Activated CD4-positive, alpha-beta T cell treated with anti-CD3 and anti-CD28 coated beads for 36 hours (primary cell): ENCODE measurements at places on chromosomes 12 and 14. TPM values are rescaled to one million over a fixed set of nuclear protein-coding genes. Genes with fewer than 3 reads are reported as not detected.

DNA sequence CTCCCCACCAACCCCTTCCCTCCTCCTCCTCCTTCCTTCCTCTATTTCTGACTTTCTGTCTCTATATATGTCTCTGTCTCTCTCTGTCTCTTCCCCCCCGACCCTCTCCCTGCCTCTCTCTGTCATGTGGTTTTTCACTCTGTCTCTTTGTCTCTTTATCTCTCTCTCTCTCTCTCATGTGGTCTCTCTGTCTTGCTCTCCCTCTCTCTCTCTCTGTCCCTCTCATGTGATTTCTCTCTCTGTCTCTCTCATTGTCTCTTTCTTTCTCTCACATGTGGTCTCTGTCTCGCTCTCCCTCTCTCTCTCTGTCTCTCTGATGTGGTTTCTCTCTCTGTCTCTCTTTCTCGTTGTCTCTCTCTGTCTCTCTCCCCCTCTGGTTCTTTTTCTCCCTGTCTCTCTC, 59.3 kb downstream of the PHETA1 start:
- no peak overlapping the region for H3K4me3 ChIP-seq
- H3K27me3 ChIP-seq, result peaks cover 4% of the 10 kb centered on the region
- H3K27ac ChIP-seq, result no peak overlapping the region
- H3K4me1 ChIP-seq, result peaks cover 9% of the 10 kb centered on the region
- peaks cover 4% of the 10 kb centered on the region for H3K36me3 ChIP-seq

DNA sequence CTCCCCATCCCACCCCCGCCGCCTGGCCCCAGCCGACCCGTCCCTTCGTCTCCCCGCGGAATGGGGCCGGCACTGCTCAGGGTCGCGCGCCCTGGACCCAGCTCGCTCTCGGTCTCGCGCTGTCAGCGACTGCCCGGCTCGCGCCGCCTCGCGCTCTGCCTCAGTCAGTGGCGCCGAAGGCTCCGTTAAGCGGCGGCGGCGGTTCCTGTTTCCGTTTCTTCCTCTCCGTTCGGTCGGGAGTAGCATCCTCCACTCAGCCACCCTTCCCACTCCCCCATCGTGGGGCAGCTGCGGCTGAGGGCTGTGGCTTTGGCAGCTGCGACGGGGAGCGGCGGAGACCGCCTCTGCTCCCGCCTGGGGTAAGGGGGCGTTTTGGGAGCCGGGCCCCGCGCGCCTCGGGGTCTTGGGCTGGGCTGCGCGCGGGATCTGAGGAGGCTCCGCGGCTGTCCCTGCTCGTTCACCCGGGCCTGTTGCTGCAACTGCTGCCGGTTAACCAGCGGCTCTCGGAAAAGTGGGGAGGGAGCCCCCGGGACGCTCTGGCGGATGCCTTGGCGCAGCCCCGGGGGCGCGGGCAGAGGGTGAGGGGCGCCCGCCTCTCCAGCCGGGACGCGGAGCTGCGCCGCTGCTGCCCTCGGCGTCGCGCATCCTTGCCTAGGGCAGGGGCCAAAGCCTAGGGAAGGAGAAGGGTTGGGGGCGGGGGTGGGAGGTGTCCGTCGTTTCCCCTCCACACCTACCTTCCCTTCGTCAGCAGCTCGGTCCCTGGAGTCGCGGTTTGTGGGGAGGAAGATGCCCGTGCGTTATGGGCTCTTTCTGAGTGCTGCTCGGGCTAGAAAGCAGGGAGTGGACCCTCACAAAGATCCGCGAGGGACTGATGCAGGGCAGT, 567 bp downstream of the FUT8 start:
- peaks cover 31% of the 10 kb centered on the region for H3K4me1 ChIP-seq
- peak overlapping the region; percentile 80 for H3K4me3 ChIP-seq
- H3K36me3 ChIP-seq, result peaks cover 1% of the 10 kb centered on the region
- no peaks in the 10 kb centered on the region for H3K27me3 ChIP-seq
- peak overlapping the region; percentile 84 for H3K27ac ChIP-seq
- DNase-seq, result peak; percentile 50

IGFBP6 gene
- 1.3 TPM for total RNA-seq

KLRC2 gene
- total RNA-seq, result not detected

GRCh38 chr14:93977790-93978581, 1.6 kb upstream of the ASB2 start:
- peak overlapping the region; percentile 97 for H3K27ac ChIP-seq
- H3K27me3 ChIP-seq, result no peaks in the 10 kb centered on the region
- peak; percentile 84 for DNase-seq

- H3K4me1 ChIP-seq, result no peaks in the 10 kb centered on the region
- H3K27ac ChIP-seq, result no peak overlapping the region
- H3K36me3 ChIP-seq, result no peaks in the 10 kb centered on the region
- no peak for DNase-seq
- peaks cover 21% of the 10 kb centered on the region for H3K27me3 ChIP-seq
Measured at GRCh38 chr14:88198446-88198845, 124.6 kb downstream of the KCNK10 start.

- no peak overlapping the region for H3K4me3 ChIP-seq
- H3K4me1 ChIP-seq, result no peaks in the 10 kb centered on the region
- no peak for DNase-seq
- no peak overlapping the region for H3K27ac ChIP-seq
Measured at GRCh38 chr12:78802593-78802992, 62.0 kb upstream of the SYT1 start.

CDK4 gene
- 208 TPM for total RNA-seq

DNA sequence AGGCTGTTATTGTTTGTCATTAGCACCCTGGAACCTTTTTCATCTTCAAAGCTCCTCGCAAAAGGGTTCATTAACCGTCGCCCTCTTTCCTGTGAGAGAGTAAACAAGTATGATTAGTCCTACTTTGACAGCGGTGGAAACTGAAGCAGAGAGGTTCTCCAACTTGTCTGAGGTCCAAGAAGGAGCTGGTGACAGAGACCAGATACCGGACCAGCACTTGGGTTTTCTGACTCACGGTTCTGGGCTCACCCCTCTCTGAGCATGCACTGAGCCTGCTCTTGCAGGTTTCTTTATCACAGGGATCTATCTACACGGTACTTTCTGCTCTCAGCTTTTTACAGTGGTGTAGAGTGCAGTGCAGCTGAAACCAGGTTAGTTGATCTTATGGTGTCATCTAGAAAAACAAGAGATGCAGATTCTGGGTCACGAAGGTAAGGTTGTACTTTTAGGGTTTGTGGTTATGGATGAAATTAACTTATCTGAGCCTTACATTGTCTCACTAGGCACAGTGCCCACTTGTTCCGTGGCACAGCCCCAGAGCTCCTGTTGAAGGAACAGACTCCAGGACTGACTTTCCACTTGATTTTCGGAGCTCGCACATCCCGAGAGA, 62.1 kb downstream of the PPP2R5C start:
- peak; percentile 87 for DNase-seq
- peaks cover 57% of the 10 kb centered on the region for H3K36me3 ChIP-seq
- H3K27ac ChIP-seq, result peak overlapping the region; percentile 97
- H3K4me3 ChIP-seq, result peak overlapping the region; percentile 68
- H3K4me1 ChIP-seq, result peaks cover 87% of the 10 kb centered on the region

GRCh38 chr12:117032593-117033381, 66.4 kb downstream of the TESC start:
- no peak overlapping the region for H3K27ac ChIP-seq
- DNase-seq, result no peak
- H3K27me3 ChIP-seq, result no peaks in the 10 kb centered on the region

GRCh38 chr14:38254571-38255407, 1.1 kb downstream of the CLEC14A start:
- no peak overlapping the region for H3K27ac ChIP-seq
- peaks cover 33% of the 10 kb centered on the region for H3K27me3 ChIP-seq
- no peaks in the 10 kb centered on the region for H3K36me3 ChIP-seq
- no peak for DNase-seq
- H3K4me1 ChIP-seq, result peaks cover 3% of the 10 kb centered on the region

MAGOHB gene
- 89.3 TPM for total RNA-seq

GRCh38 chr14:66315548-66315947, 170.6 kb upstream of the CCDC196 start:
- no peak for DNase-seq
- no peak overlapping the region for H3K27ac ChIP-seq
- H3K4me1 ChIP-seq, result no peaks in the 10 kb centered on the region

HELB gene
- total RNA-seq, result 23.6 TPM

RIN3 gene
- 26.4 TPM for total RNA-seq

DNA sequence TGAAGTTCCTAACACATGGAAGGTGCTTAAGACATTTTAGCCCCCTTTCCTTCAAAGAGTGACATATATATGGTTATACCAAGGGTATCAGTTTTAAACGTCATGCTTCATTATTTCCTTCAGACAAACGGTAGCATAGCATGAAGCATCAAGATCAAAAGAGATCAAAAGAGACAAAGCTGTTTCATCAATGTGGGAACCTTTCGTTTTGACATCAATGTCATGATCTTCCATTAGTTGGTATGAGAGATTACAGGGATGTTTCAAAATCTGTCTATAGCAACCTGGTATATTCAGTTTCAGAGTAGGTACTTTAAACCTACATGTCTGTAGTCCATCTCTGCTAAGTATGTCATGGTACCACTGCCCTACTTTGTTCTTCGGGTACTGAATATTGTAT, 28.3 kb downstream of the PUS7L start:
- H3K4me1 ChIP-seq, result peaks cover 14% of the 10 kb centered on the region
- no peaks in the 10 kb centered on the region for H3K27me3 ChIP-seq
- H3K27ac ChIP-seq, result peak overlapping the region; percentile 25
- peaks cover 29% of the 10 kb centered on the region for H3K36me3 ChIP-seq

DNA sequence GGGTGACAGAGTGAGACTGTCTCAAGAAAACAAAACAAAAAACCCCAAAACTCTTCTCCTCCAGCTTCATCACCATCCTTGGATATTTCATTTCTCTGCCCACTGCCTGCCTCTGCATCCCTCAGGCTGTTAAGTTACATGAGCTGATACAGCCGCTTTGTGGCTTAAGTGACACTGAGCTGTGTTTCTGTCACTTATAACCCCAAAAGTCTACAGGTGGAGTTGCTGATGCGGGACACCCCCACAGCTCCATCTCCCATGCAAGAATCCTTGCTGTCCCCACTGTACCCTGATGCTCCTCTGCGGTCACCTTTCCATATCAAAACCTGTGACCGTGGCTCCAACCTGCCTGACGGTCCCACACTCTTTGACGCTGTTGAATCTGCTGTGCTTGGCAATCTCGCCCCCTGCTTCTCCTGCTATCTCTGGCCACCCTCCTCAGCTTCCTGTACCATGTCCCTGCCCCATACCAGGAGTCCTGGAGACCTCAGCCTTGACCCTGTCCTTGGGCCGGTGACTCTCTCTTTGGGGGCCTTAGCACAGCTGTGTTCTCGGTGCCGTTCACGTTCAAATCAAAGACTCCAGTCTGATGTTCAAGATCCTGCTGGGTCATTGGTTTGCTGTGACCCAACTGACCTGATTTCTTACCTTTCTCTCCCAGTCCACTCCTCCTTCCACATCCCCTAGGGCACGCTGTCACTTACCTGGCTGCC, 20.3 kb downstream of the HVCN1 start:
- peaks cover 27% of the 10 kb centered on the region for H3K4me1 ChIP-seq
- no peak overlapping the region for H3K4me3 ChIP-seq
- H3K27me3 ChIP-seq, result no peaks in the 10 kb centered on the region
- no peak for DNase-seq
- H3K36me3 ChIP-seq, result peaks cover 26% of the 10 kb centered on the region
